Activated T-helper 2 cell treated with anti-CD3 and anti-CD28 coated beads, Interferon-gamma antibody, Interleukin-2, Interleukin-4, amounts not matched to agents 10 μg/mL and 5 μg/mL and 100 μg/mL, durations not matched to agents 14 hours and 24 hours and 36 hours (primary cell): ENCODE measurements at places on chromosomes 3 and 15. TPM values are rescaled to one million over a fixed set of nuclear protein-coding genes. Genes with fewer than 3 reads are reported as not detected.

GRCh38 chr3:100001083-100001482 lies 113.2 kb downstream of the FILIP1L start:
- peaks cover 29% of the 10 kb centered on the region for H3K4me1 ChIP-seq
- no peak for DNase-seq
- H3K27me3 ChIP-seq: no peaks in the 10 kb centered on the region
- no peak overlapping the region for H3K27ac ChIP-seq
- peaks cover 23% of the 10 kb centered on the region for H3K36me3 ChIP-seq

DNA sequence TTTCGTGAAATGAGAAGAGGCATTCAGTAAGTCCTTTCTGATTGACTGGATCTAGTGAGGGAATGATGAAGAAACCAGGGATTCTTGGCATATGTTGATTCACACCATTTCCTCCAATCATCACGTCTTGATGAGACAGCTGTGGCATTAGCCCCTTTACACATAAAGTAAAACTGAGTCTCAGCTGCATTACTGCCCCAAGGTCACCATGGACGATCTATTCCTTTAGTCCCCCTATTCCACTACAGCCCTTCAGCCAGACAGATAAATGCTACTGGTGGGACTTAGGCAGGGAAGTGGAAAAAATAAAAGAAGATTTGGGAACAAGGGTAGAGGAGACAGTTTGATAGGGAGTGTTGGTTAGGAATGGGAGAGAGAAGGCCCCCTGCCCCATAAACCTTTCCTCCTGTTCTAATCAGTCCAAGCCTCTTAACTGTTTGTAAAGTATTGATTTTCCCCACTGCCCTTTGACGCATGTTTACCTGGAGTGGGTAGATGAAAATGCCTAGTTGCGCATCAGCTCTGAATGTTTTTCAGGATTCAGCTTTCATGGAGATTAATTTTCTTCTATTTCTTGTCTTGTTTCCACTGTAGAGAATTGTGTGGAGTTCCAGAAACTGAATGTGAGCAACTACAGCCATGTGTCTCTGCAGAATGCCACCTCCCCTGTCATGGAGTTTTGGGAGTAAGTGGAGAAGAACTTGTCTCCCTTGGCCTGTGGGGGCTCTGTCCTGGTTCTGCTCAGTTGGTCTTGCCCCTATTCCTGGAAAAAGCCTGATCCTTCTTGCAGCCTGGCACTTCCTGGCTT lies 6.9 kb downstream of the SLC6A11 start:
- H3K27ac ChIP-seq: no peak overlapping the region
- no peak overlapping the region for H3K4me3 ChIP-seq
- no peaks in the 10 kb centered on the region for H3K4me1 ChIP-seq
- DNase-seq: no peak

DNA sequence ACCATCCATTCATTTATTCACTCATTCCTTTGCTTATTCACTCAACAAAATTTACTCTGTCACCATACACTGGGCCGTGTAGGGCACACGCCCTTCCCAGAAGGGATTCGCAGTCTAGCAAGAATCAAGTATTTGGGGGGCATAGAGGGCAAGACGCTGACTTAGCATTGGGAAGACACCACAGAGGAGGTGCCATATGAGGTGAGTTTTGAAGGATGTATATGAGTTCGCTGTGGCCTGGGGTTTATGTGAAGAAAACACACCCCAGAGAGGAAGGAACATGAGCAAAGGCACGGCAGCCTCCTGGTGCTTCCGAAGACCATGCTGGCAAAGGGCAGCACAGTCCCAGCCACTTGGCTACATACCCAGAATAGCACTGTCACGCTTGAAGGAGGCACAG lies 23.1 kb upstream of the IQSEC1 start:
- no peaks in the 10 kb centered on the region for H3K36me3 ChIP-seq
- H3K4me1 ChIP-seq: peaks cover 2% of the 10 kb centered on the region
- DNase-seq: no peak
- H3K27me3 ChIP-seq: peaks cover 14% of the 10 kb centered on the region

DNA sequence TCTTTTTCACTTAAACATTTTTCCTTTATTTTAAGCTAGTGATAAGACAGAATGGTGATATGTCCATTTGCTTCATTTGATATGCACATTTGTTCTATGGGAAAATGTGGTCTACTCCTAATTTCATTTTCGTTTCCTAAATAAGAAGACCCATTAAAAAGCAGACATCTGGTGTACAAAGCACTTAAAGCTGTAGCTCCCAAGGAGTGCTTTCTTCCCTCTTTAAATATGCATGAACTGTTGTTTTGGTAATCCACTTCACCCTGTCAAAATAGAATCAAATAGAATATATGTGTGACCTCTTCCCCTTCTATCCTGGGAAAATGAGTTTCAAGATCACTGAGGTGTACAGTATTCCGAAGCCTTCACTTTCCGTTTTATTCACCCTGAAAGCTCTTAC lies 182.8 kb downstream of the ROBO2 start:
- no peak overlapping the region for H3K27ac ChIP-seq
- H3K4me1 ChIP-seq: no peaks in the 10 kb centered on the region

DNA sequence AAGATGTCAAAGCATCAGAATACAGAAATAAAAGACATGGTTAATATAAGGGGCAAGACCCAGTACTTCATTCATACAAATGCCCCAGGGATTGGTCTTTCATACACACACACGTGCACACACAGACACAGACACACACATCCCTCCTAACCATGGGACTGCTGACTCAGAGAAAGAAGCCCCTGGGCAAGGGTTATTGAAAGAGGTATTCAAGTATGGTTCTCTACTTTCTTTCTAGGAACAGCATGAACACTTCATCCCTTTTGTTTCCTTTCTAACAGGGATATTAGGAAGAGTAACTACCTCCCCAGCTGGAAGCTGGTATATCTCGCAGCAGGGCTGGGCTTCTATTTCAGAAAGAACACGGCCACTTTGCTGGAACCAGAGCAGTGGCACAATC lies 33.2 kb upstream of the ZFAND6 start:
- no peak overlapping the region for H3K27ac ChIP-seq
- H3K4me3 ChIP-seq: no peak overlapping the region
- H3K27me3 ChIP-seq: no peaks in the 10 kb centered on the region
- no peak for DNase-seq
- no peaks in the 10 kb centered on the region for H3K36me3 ChIP-seq
- H3K4me1 ChIP-seq: peaks cover 17% of the 10 kb centered on the region

Gene SLC35A5
- total RNA-seq: 12.6 and 17.8 TPM in 2 replicates

Gene SOX2
- not detected in 2 replicates for total RNA-seq

Gene GREM1
- total RNA-seq: 0.23 TPM in 1 of 2 replicates, not detected in the other
